Esophagus (tissue), 2 donors: ENCODE measurements at places on chromosomes 2 and 18. TPM values are rescaled to one million over a fixed set of nuclear protein-coding genes. Genes with fewer than 3 reads are reported as not detected.

Gene STEAP3
- polyA plus RNA-seq, result 9.6 TPM

Gene PEX13
- polyA plus RNA-seq, result 10.7 TPM

Gene AQP12B
- not detected for polyA plus RNA-seq

Gene KCNK3
- polyA plus RNA-seq, result 0.76 TPM

Gene RGPD3
- 0.12 TPM for polyA plus RNA-seq

Gene STPG4
- polyA plus RNA-seq, result not detected

Gene NEURL3
- polyA plus RNA-seq, result not detected

Gene CXCR1
- polyA plus RNA-seq, result 0.08 TPM

Gene FER1L5
- polyA plus RNA-seq, result 0.02 TPM

Gene CNGA3
- polyA plus RNA-seq, result 0.02 TPM

Gene VAMP5
- 39.6 TPM for polyA plus RNA-seq

Gene ZNF385B
- 0.22 TPM for polyA plus RNA-seq

Gene MYO5B
- polyA plus RNA-seq, result 35.3 TPM

Gene SULT1C4
- 0.12 TPM for polyA plus RNA-seq

Gene POU3F3
- 0.08 TPM for polyA plus RNA-seq

Gene COL4A3
- polyA plus RNA-seq, result 0.18 TPM

Gene PDE11A
- polyA plus RNA-seq, result not detected

Gene LRRTM1
- polyA plus RNA-seq, result 0.16 TPM

Gene SMCHD1
- 7.6 TPM for polyA plus RNA-seq

Gene PAIP2B
- 5.0 TPM for polyA plus RNA-seq

Gene SNTG2
- polyA plus RNA-seq, result 0.33 TPM

Gene LRP2
- polyA plus RNA-seq, result not detected

Gene LOXHD1
- 0.04 TPM for polyA plus RNA-seq

Gene CNDP1
- polyA plus RNA-seq, result 0.04 TPM

Gene PROC
- 0.20 TPM for polyA plus RNA-seq

Gene CAPN14
- 141 TPM for polyA plus RNA-seq

Gene EML6
- polyA plus RNA-seq, result 1.3 TPM

Gene MARCHF4
- polyA plus RNA-seq, result not detected

Gene BMP10
- polyA plus RNA-seq, result not detected

Gene PECR
- 3.6 TPM for polyA plus RNA-seq

Gene CHRNG
- not detected for polyA plus RNA-seq

Gene EVX2
- not detected for polyA plus RNA-seq

Gene RTP5
- polyA plus RNA-seq, result 0.28 TPM

Gene SLC35G4
- not detected for polyA plus RNA-seq

Gene ONECUT2
- polyA plus RNA-seq, result under 0.01 TPM

Gene CASP10
- 5.2 TPM for polyA plus RNA-seq

Gene ACTG2
- 343 TPM for polyA plus RNA-seq

Gene CENPA
- 3.6 TPM for polyA plus RNA-seq

Gene DSC3
- 41.7 TPM for polyA plus RNA-seq

Gene C2orf15
- polyA plus RNA-seq, result 1.1 TPM

Gene CDH2
- polyA plus RNA-seq, result 0.38 TPM

Gene UGT1A5
- 2.9 TPM for polyA plus RNA-seq

Gene HOXD12
- not detected for polyA plus RNA-seq

Gene POMC
- polyA plus RNA-seq, result 2.1 TPM

Gene GNAL
- polyA plus RNA-seq, result 1.6 TPM

Gene NT5C1B
- polyA plus RNA-seq, result not detected

Gene CAVIN2
- polyA plus RNA-seq, result 11.1 TPM

Gene CACNB4
- 1.3 TPM for polyA plus RNA-seq
